Sciatic nerve (tissue), 2 donors: ENCODE measurements at places on chromosomes 6 and 20.

GRCh38 chr6:72580281-72580940 lies 41.5 kb upstream of the KCNQ5 start:
- DNase-seq = no peak

GRCh38 chr6:137297887-137298286 lies 78.7 kb upstream of the IFNGR1 start:
- no peak for DNase-seq

- no peak for DNase-seq
Observed at GRCh38 chr20:9514072-9514460, 324 bp upstream of the LAMP5 start.

DNA sequence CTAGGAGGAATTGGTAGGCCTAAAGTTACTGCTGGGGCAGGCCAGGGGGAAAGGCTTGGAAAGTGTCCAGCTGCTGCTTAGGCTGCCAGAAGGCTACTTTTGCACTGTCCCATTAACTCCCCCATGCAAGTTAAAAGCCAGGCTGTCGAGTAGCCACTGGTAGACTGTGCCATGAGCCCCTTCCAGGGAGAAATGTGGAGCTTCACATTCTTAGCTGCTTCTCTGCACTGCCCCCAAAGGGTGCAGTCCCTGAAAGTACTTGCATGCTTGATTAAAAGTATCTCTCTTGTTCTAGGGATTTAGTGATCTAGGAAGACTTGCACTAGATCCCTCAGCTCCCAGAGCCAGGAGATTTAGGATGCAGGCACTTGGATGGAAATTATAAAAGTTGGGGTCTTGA lies 57.3 kb downstream of the CDC5L start:
- DNase-seq = no peak

DNA sequence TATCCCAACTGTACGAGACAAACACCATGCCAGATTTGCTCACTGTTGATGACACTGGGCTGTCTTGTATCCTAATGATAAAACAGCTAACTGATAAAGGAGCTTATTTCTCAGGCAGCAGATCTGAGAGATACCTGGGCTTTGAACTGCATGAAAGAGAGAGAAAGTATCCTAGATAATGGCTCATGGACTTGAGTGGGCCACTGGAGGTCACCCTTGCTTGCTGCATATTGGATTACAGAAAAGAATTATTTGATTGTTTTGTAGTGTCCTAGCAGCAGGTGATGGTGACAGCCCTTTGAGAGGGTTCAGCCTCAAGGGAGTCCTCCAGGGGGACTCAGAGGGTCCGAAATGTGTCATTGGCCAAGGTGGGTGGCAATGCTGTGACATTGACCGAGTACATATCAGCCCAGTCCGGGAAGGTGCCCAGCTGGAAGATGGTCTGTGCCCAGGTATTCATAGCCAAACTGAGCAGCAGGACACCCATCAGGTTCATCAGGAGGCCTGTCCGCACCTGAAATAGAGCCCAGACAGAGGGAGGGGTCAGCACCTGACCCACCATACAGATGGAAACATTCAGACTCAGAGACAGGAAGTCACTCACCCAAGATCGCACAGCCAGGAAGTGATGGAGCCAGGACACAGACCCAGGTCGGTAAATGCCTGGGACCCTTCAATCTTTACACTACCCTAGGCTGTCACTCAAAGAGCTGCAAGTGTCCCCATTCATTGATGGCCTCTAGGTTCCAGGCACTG lies 9.4 kb upstream of the OCSTAMP start:
- no peak for DNase-seq

- DNase-seq = no peak
Observed at GRCh38 chr6:139091826-139092225, 43.1 kb upstream of the HECA start.

DNA sequence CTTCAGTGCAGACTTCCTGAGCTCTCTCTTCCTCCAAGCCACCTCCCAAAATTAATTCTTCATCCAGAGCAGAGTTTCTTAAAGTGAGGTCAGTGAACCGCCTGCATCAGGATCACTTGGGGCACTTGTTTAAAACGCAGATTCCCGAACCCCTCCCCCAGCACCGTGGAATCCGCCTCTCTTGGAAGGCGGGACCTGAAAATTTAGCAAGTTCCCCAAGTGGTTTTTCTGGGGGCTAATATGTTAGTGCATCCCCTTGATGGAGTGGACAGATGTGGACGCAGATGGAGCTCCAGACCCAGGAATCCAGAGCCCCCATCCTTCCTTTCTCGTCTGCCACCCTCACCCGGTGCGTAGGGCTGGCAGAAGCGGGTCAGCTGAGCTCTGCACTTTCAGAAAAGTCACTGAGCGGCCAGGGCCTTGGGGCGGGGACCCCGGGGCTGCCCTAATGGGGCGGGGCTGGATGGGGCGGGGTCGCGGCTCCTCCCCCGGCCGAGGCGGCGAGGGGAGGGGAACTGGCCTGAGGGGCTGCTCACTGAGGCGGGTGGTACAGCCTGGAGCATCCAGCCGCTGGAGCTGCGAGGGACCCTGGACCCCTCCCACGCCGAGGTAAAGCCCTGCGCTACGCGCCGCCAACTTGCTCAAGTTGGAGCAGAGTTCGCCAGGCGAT lies at the start of the genes DEFB124 and REM1:
DEFB124 (minus strand) TSS at position 370 of the 670 bp plus-strand sequence. CDS start 2,114 bp downstream, outside the sequence.
REM1 (plus strand) TSS at position 531 of the 670 bp plus-strand sequence. CDS start 1,158 bp downstream, outside the sequence.
- peak; percentile 85 for DNase-seq

DNA sequence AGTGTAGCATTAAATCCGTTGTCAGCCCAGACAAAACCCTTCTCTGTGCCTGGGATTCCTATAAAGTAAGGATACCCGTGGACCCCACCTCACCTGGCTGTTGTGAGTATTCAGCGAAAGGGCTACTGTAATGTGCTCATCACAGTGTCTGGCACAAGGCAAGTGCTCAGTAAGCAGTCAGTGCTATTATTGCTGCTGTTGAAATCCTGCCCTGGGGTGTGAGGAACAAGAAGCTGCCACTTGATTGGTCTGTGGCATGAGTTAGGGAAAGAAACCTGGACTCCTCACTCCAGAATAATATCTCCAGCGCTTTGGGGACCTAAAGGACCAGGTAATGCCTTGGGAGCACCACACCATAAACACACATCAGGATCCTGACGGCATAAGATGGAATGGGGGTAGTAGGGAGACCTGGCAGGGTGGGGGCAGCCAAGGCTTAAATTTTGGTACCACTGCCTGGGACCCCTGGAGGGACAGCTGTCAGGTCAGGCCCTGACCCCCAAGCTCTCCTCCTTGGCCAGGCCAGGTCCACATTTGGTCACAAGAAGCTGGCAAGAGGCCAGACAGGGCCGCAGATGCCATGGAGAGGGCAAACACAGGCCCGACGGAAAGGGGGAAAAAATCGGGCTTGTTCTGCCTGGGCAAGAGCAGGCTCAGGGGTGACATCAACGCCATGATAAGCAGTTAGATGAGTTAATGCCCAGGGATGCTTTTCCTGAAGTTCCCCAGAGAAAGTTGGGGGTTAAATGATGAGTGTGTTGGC lies 66.5 kb downstream of the MRPL14 start:
- DNase-seq = no peak

DNA sequence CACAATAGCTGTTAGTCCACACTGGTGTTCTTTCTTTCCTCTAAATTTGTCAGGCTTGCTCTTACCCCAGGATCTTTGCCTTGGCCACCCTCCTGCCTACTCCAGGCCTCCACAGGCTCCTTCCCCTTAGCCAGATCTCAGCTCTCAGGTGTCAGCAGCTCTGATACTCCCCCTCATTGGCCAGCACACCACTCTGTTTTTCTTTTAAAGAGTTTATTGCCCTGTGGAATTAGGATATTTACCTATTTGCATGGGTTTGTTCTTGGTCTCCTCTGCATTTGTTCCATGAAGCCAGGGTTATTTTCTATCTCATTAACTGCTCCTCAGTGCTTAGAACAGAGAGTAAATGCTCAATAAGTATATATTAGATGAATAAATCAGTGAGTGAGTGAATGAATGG lies 36.8 kb downstream of the GCNT2 start:
- no peak for DNase-seq

DNA sequence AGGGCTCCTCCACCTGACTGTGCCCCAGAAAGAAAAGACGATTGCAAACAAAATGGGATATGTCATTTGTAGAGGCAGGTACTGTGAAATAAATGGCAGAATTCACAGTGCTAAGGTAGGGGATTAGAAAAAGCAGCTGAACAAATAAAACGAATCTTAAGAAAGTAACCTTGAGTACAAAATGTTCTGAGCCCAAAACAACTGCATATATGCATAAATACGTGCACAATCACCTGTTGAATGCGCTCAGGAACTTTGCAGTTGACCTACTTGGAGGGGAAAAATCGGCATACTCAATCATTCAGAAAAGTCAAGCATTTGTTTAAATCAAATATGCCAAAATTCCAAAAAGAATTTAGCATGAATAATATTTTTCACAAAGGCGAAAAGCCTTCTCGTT lies 772.1 kb upstream of the FLRT3 start:
- no peak for DNase-seq

- DNase-seq = no peak
Observed at GRCh38 chr20:61588411-61589385, 336.6 kb downstream of the CDH4 start.

- DNase-seq = no peak
Observed at GRCh38 chr6:121093928-121094327, 240.4 kb downstream of the TBC1D32 start.
